HAP-1 (cell line): ENCODE measurements at places on chromosomes 6 and 20.

- DNase-seq: peak; percentile 71
Measured at GRCh38 chr6:33428224-33428965, 8.5 kb downstream of the SYNGAP1 start.

GRCh38 chr6:24899997-24900325 is 35.8 kb downstream of the RIPOR2 start:
- DNase-seq: no peak

- DNase-seq: no peak
Measured at GRCh38 chr6:722608-723007, 29.7 kb upstream of the EXOC2 start.

DNA sequence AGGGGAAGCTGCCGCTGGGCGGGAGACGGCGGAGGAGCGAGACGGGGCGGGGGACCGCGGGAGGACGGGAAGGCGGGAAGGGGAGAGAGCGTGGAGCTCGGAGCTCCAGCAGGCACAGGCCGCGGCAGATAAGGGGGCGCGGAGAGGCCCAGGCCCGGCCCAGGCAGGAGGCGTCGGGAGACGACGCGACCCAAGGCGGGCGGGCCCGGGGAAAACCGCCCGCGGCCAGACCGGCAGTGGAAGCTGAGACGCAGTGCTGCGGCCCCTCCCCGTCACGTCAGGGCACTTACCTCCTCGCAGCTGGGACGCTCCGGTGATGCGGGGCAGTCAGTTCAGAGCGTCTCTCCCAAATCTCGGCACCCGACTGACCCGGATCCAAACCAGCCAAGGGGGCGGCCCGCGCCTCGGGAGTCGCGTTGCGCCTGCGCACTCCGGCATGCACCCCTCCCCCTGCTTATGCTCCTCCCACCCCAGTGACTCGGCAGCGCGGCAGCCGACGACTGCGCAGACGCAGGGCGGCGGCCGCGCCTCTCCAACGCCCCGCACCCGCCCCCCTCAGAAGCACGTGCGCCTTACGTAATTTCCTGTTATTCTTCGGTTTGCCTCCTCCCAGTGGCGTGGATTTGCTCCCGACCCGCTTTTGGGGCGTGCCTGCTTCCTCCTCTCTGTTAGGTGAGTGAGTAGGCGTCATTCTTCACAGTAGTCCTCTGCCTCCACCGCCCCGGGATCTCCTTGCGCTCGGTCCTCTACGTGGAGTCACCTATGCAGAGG is at the start of gene OSER1:
Gene OSER1, minus strand, starts transcription at position 366 of the 771 bp plus-strand sequence. CDS start 3,814 bp downstream, outside the sequence.
- peak; percentile 90 for DNase-seq

DNA sequence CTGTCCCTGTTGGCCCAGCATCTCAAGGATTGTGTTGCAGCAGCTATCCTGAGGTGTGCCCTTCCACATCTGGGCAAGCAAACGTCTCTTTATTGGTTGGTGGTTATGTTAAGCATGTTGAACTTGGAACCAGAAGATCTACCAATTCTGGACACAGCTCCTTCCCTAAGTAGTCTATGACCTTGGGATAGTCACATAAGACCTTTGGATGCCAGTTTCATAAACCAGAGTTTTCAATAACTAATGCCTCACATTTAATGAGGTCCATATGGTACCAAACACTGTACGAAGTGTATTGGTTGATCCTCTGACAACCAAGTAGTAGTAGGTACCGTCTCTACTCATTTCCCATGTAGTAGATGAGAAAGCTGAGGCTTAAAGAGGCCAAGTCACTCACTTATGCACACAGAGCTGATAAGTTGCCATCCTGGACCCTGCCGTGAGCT is 3.7 kb downstream of the CYP24A1 start:
- DNase-seq: no peak

DNA sequence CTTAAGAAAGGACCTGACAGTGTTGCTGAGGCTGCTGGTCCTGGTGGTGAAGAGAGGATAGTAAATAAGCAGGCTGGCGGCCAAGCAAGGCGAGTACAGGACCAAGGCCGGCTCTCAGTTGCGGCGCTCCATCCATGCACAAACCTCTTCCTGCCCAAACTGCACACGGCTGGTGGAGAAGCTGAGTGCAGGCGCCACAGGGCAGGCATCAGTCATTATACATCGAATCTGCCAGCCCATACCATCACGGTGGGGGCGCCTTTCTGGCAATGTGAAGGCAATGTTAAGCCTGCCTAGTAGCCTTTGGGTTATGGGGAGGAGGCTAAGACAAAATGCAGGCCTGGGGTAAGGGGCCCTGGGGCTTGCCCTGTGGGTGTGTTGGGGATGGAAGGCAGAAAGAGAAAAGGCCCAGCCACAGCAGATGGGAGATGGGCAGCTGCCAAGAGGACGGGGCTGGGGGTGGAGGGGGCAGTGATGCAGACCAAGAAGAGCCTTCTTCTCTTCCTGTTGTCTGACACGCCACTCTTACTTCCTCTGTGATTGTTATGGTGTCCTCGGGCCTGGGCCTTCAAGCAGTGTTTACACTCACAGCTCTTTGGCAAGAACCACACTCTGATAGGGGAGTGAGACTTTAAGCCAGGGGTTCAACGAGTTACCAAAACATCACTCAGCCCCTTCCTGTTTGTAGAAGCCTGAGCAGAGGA is 20.3 kb upstream of the KCNK16 start:
- no peak for DNase-seq

GRCh38 chr20:11231742-11232648 is 558.2 kb upstream of the JAG1 start:
- DNase-seq: no peak

DNA sequence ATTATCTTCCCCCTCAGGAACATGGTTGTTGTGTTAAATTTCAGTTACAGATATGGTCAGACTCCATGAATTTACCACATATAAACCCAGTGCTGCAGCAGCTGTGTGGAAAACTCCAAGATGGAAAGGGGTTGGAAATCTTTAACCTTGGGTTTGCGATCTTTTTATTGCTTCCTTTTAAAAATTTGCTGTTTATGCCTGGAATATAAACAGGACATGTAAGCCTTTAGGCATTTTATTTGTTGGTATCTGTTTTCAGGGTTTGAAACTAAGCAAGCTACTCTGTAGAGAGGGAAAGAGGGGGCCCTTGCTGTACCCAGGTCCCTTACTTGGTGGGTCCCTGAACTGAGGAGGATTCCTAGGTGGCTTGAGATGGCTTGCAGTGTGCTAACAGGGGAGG is 778 bp downstream of the PKIG start:
- no peak for DNase-seq

DNA sequence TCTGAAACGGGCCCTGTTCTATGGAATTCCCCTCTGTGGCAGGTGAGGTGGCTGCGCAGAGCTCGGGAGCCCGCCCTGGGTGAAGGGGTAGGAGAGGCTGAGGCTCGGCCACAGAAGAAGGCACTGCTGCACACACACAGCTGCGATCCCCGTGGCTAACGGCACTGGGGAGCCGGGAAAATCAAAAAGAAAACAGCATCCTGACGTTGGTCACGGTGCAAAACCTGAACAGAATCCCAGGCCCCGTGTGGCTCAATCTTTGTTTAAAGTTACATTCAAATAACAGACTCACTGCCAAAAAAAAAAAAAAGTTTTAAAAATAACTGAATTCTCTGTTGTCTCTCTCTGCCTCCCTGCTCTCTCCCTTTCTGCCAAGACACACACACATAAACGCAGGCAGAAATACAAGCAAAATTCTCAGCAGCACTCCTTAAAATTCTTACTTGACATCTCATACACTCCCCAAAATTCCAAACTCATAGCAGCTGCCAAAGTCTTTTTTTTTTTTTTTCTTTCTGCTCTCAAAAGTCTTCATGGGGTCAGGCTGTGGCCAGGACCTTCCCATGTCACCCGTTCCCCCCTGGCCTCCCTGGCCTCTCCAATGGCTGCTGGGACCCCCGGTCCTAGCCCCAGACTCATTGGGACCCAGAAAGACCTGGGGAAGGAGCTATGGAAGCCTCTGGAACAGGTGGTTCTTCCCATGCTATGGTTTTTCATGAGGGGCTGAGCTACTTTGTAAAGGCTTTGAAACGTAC is 248.8 kb downstream of the TTLL2 start:
- DNase-seq: no peak

DNA sequence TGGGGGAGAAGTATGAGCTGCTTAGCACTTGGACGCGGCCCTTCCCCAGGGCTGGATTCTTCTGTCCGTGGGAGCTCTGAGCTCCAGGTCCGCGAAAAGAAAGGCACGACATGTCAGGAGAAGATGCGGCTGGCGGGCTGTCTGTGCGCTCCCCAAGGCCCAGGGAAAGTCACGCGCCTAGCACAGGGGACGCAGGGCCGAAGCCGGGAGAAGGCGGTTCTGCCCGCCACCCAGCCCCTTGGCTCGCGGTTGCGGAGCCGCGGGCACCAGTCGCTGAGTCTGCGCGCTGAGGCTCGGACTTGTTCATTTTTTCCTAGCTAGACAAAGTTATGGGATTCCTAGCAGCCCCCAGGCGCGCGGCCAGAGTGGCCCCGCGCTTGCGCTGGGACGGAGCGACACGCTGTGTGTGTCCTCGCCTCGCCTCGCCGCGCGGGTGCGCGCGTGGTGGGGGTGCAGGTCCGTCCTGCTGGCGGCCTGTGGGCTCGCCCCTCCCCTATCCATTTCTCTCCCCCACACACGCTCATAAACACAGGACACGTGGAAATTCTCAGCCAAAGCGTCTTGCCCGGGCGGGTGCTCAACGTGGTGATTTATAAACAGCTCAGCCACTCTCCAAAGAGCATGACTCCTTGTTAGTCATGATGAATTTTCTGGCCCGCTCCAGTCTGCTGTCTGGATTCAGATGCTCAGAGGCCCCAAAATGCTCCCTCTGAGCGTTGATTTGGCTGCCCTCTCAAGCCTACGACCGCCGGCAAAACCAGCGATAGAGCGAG is 1.9 kb upstream of the POU3F2 start:
- no peak for DNase-seq

DNA sequence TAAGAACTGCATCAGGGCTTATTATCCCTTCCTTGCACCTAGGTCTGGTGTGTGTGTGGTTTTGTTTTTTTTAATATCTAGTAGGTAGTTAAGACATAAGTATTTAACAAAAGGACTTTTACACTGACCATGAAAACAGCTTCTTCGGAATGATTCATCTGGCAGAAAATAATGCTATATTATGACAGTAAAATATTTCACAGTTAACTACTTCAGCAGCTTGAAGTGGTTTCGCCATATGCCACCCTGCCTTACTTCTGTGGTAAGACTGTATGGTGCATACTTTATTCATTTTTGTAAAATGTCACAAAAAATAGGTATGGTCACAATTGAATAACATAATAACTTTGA is 858 bp upstream of the PTPRK start:
- DNase-seq: no peak

DNA sequence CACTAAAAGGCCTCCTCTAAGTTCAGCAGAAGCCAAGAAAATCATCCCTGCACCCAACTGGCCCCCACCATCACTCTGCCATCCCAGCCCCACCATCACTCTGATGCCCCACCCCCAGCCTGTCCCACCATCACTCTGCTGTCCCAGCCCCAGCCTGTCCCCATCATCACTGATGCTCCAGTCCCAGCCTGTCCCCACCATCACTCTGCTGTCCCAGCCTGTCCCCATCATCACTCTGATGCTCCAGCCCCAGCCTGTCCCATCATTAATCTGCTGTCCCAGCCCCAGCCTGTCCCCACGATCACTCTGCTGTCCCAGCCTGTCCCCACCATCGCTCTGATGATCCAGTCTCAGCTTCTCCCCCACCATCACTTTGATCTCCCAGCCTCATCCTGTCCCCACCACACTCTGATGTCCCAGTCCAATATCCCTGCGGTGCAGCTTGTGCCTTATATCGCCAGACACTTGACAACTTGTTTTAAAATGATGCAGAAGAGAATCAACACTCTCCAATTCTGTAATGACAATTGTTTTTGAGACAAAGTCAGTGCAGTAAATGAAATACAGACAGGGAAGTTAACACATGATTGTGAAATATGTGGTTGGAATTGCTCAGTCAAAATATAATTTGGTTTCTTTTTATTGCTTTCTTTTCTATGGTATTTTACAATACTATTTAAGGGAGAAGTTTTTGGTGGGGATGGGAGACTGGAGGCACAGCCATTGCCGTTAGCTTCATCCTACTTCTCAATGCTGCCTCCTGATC is 100.8 kb downstream of the TNFAIP3 start:
- DNase-seq: no peak

DNA sequence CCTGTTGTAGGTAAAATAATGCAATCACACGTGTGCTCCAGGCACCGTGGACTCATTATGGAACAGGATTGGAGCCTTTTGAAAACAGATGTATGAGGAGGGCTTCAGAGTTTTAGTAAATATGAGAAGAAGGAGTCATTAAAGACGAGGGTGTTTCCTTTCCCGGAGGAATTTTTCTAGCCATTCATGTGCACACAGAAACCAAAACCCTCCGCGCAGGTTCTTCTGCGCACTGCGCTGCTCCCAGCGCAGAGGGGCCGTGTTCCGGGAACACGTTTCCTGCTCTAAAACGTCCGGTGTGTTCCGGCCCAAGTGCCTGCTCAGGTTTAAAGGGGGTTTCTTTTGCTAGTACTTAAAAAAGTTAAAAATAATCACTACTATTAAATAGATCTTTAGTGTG is 11.6 kb downstream of the GPR31 start:
- DNase-seq: no peak

GRCh38 chr6:130113201-130113710 is 94.9 kb downstream of the L3MBTL3 start:
- DNase-seq: no peak

DNA sequence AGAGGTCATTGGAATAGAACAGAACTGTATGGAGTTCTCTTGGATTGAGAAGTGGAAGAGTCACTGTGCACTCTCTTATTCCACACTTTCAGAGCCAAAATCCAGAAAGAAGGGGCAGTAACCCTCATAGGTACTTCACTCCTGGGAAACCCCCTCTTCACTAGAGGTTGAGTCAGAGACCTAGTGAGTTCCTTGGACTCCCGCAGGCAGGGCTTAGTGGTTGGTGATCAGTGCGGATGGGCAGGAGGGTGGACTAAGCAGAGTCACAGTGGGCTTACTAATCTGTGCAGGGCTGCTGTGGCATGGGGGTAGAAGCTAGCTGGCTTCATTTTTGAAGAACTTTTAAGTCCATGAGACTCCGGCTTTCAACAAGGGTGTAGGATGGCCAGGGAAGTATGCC is 95.0 kb upstream of the MLN start:
- no peak for DNase-seq

GRCh38 chr6:56667336-56667735 is 24.6 kb upstream of the DST start:
- DNase-seq: no peak

- DNase-seq: no peak
Measured at GRCh38 chr6:156917213-156917612, 140.0 kb downstream of the ARID1B start.

DNA sequence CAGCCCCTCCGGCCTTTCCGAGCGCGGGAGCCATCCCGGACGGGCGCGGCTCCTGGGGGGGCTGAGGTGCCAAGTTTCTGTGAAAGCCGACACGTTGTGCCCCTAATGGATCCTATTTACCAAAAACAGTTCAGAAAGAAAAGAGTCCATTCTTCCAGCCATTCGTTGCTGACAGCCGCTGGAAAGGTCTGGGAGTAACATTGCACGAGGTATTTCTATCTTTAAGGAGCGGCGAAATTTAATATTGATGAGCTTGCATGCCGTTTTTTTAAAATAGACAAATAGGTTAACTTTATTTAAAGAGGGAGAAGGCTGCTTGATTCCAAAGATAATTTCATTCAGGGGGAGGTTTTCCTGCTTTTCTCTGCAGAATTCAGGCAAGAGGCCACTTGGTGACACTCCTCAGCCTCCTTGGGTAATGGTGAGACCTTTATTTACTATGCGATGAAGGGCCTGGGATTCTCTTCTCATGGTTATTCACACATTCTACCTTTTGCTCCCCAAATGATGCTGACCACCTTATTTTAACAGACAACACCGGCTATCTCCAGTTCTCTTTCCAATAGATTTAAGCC is 988 bp downstream of the TIAM2 start:
- no peak for DNase-seq
